Mucosa of gallbladder (tissue), 1 donor: ENCODE measurements at places on chromosomes 11 and 22. TPM values are rescaled to one million over a fixed set of nuclear protein-coding genes. Genes with fewer than 3 reads are reported as not detected.

Gene LGALS12
- total RNA-seq: 0.26 TPM

GRCh38 chr11:62902932-62903331 lies 18.2 kb downstream of the CHRM1 start:
- DNase-seq: no peak

DNA sequence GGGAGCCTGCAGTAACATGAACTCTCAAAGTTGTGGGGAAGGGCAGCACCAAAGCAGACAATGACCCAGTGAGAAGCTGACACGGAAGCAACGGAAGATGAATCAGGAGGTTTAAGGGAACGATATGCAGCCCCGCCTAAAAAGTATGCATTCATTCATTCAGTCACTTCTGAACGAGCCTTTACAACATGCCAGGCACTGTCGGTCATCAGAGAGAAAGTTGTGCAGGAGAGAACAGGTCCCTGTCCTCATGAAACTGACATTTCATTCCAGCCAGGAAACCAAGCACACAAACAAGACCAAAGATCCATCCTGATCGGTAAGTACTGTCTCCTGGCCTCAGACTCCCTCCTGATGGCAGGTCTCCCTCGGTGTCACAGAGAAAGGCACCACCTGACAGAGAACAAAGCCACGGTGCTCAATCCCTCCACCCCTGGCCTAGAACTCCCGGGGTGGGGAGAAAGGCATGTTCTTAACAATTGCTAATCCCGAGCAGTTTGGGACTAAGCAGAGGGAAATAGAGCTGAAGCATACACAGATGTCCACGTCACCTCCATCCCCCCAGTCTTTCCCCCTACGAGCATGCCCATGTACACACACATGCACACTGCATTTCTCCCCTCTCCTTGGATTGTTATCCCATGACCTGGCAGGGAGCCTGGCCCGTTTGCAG lies 49.3 kb downstream of the LRFN4 start:
- DNase-seq: no peak

- no peak for DNase-seq
Observed at GRCh38 chr11:124729571-124729970, 10.2 kb upstream of the NRGN start.
